Endothelial cell (in vitro differentiated cells): ENCODE measurements at places on chromosomes 6 and 20.
A peak's percentile ranks its signal among the peaks of the same experiment; 100 is the strongest.

GRCh38 chr6:127436578-127437110 is 22.5 kb downstream of the KIAA0408 start:
- no peak overlapping the region for H3K4me3 ChIP-seq
- no peak overlapping the region for H3K27ac ChIP-seq
- no peaks in the 10 kb centered on the region for H3K27me3 ChIP-seq
- H3K4me1 ChIP-seq = peaks cover 8% of the 10 kb centered on the region
- no peak for DNase-seq
- no peaks in the 10 kb centered on the region for H3K36me3 ChIP-seq

DNA sequence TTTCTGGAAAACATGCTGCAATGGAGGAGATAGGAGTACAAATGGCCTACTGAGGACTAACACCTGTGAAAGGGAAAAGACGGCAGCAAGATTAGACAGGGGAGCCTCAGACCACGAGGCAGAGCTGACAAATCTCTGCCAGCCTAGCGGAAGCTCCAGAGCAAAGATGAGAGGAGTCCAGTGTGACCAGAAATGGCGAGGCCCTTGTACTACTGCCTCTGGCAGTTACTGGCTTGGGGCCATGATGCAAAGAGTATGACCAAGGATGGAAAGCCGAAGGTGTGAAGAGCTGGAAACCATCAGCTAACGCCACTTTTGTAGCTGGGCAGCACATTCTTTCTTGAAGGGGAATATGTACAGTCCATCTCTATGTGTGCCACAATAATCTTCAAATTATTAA is 55.4 kb downstream of the RALGAPA2 start:
- no peaks in the 10 kb centered on the region for H3K4me1 ChIP-seq
- H3K4me3 ChIP-seq = no peak overlapping the region
- no peaks in the 10 kb centered on the region for H3K36me3 ChIP-seq

GRCh38 chr6:139447656-139447975 is 73.2 kb upstream of the CITED2 start:
- DNase-seq = no peak
- no peaks in the 10 kb centered on the region for H3K27me3 ChIP-seq
- no peaks in the 10 kb centered on the region for H3K36me3 ChIP-seq
- H3K4me3 ChIP-seq = no peak overlapping the region

DNA sequence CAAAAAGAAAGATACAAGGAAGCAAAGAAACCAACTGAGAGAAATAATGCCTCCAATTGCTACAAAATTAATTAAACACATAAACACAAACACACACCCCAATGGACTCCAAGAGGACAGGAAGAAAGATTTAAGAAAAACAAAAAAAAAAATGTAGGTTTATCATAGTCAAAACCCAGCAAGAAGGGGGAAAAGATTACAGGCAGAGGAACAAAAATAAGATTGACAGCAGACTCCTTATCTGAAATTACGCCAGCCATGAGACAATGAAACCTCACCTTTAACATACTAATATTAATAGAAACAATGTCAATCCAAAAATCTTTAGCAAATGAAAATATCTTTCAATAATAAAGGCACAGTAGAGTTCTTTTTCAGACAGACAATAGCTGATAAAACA is 155.8 kb downstream of the RNGTT start:
- H3K27ac ChIP-seq = no peak overlapping the region
- H3K27me3 ChIP-seq = peaks cover 2% of the 10 kb centered on the region
- H3K4me1 ChIP-seq = peaks cover 6% of the 10 kb centered on the region
- peaks cover 8% of the 10 kb centered on the region for H3K36me3 ChIP-seq
- H3K4me3 ChIP-seq = no peak overlapping the region

DNA sequence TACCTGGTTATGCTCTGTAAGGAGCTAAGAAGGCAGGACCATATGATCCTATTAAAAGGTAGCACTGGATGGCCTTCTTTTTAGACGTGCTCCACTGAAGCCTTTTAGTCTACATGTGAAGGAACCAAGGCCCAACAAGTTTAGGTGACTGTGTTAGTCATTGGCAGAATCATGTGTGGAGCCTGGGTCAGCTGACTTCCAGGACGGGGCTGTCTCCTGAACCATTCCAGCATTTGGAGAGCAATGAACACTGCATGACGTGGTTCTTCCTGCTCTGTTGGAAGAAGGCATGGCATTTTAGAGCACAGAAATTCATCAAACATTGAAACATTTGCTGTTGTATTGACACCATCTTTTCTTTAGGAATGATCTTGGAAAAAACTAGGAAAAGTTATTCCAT is 87.8 kb upstream of the TIAM2 start:
- no peak overlapping the region for H3K27ac ChIP-seq
- DNase-seq = no peak
- no peaks in the 10 kb centered on the region for H3K4me1 ChIP-seq

GRCh38 chr6:26059941-26060340 is 27.3 kb upstream of the HFE start:
- DNase-seq = no peak
- no peaks in the 10 kb centered on the region for H3K36me3 ChIP-seq
- no peak overlapping the region for H3K27ac ChIP-seq
- peaks cover 2% of the 10 kb centered on the region for H3K27me3 ChIP-seq

DNA sequence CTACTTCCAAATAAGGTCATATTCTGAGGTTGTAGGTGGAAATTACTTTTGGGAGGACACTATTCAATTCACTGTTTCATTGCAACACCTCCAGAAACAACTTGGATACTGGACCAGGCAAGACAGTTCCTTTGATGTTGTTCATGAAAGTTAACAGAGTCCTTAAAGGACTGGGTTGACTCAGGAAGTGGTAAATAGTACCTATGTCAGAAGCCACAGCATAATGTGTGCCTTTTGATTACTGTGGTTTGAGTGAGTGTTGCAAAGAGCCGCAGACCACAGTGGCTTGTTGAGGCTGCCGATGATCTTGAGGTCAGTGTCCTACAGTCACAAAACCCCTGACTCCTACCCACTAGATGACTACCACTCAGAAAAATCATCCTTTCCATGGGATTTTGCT is 10.9 kb downstream of the IL20RA start:
- peaks cover 1% of the 10 kb centered on the region for H3K27me3 ChIP-seq
- DNase-seq = no peak
- no peak overlapping the region for H3K4me3 ChIP-seq
- H3K36me3 ChIP-seq = no peaks in the 10 kb centered on the region

DNA sequence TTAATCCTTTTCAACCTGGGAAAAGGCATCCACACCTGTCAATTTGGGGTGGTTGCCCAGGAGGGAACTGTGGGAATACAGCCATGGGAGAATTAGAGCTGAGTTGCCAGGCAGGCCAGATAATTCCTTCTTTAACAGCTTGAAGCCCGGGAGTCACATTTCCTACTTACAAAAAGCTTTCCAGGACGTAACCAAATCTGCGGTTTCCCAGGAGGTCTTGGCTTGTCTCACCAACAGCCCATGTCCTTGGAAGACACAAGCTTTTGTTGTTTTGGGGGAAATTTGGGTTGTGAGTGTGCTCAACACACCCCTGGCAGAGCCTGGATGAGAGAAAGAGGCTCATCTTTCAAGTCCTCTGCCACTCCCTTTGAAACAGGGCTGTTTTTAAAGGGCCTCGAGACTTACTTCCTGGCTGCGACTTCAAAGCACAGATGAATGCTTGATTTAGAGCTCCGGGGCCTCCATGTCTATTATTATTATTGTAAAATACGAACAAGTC is 465.9 kb upstream of the BTBD3 start:
- no peaks in the 10 kb centered on the region for H3K36me3 ChIP-seq
- peak overlapping the region; percentile 80 for H3K27ac ChIP-seq
- no peak for DNase-seq
- no peak overlapping the region for H3K4me3 ChIP-seq
- peaks cover 51% of the 10 kb centered on the region for H3K4me1 ChIP-seq

DNA sequence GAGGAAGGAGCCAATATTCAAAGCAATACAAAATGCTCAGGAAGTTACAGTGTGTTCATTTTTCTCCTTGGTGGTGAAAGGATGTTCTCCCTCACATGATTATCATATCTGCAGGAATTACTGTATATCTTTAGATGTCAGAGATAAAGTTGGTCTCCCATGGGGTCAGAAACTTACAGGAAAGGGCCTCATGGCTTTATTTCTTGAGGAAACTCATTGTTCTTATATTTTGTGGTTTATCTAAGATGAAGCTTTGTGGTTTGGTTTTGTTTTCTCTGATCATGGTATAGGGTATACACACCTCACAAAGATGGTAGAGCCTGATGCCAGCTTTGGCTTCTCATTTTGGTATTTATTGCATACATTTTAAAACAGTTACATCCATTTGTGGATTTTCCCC is 100.5 kb upstream of the STXBP5 start:
- no peaks in the 10 kb centered on the region for H3K36me3 ChIP-seq
- H3K4me3 ChIP-seq = no peak overlapping the region
- peaks cover 2% of the 10 kb centered on the region for H3K27me3 ChIP-seq
- H3K27ac ChIP-seq = no peak overlapping the region
- no peak for DNase-seq

DNA sequence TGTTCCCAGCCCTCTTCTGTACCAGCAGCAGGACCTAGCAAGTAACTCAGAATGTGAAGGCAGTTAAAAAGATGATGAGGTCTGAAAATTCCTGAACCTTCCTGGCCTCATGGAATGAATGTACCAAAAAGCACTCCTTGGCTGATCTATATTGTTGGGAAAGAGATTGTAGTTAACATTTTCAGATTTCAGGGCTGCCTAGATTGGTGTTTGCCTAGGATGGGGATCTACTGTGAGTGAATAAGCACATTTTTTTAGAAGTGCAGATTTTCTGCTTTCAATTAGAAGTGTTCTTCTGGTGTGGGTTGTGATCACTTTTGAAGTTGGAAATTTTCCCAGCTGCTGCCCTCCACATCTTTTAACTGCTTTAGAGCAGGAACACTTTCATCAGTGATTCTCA is 6.2 kb downstream of the MYLIP start:
- peak overlapping the region; percentile 15 for H3K27ac ChIP-seq
- H3K36me3 ChIP-seq = no peaks in the 10 kb centered on the region
- no peak for DNase-seq
- H3K4me1 ChIP-seq = peaks cover 34% of the 10 kb centered on the region

GRCh38 chr20:52985687-52986086 is 13.5 kb downstream of the TSHZ2 start:
- no peaks in the 10 kb centered on the region for H3K36me3 ChIP-seq
- H3K27me3 ChIP-seq = peaks cover 3% of the 10 kb centered on the region
- DNase-seq = no peak
- peaks cover 16% of the 10 kb centered on the region for H3K4me1 ChIP-seq
- H3K27ac ChIP-seq = no peak overlapping the region

DNA sequence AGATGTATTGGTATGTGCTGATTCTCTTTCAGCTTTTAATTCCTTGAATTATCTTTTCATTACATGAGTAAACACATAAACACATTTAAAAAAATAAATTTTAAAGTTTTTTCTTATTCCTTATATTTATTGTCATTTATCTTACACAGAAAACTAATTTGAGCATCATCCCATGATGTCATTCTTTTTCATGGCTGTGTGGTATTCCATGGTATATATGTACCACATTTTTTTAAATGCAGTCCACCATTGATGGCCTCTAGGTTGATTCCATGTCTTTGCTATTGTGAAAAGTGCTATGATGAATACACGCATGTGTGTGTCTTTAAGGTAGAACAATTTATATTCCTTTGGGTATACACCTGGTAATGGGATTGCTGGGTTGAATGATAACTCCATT is 33.3 kb downstream of the OTOR start:
- H3K4me3 ChIP-seq = no peak overlapping the region
- peaks cover 1% of the 10 kb centered on the region for H3K27me3 ChIP-seq
- H3K36me3 ChIP-seq = no peaks in the 10 kb centered on the region
- no peak for DNase-seq

- H3K27me3 ChIP-seq = peaks cover 5% of the 10 kb centered on the region
- peaks cover 3% of the 10 kb centered on the region for H3K4me1 ChIP-seq
- H3K27ac ChIP-seq = no peak overlapping the region
- H3K4me3 ChIP-seq = no peak overlapping the region
- DNase-seq = no peak
Observed at GRCh38 chr6:34526241-34526972, 29.7 kb downstream of the SPDEF start.

DNA sequence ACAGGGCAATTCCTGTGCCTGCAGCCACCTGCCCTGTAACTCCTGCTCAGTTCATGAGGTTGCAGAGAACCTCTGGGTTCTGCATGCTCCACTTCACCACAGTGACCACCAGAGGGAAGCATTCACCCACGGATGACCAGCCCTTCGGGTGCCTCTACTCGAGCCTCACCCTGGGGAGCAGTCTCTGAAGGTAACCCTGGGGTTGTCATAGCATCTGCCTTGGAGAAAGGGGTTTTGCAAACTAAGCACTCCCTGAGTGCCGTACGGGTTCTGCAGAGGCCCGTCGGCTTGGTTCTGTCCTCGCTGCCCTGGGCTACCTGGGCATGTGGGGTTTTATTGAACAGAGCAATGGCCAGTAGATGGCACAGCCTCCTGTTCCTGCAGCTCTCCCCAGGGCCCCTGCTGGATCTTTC is 10.2 kb upstream of the CST5 start:
- H3K36me3 ChIP-seq = no peaks in the 10 kb centered on the region
- peaks cover 2% of the 10 kb centered on the region for H3K27me3 ChIP-seq
- H3K4me3 ChIP-seq = no peak overlapping the region
- peak; percentile 70 for DNase-seq
- no peak overlapping the region for H3K27ac ChIP-seq

DNA sequence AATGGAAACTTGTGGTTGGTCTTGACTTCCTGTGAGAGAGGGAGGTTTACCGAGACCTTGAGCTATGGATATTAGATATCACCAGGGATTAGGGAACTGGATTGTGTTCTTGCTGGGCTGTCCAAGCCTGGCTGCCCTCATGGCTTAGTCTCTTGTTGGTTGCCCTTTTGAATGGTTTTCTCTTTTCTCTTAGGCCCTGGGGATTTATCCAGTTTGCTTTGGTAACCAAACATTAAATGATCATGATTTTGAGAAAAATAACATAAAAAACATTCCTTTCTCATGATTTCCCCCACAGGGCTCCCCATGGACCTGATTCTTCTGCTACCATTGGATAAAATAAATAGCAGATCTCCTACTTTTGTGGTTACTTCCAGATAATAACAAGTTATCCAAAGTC is 306.4 kb upstream of the RNF217 start:
- no peaks in the 10 kb centered on the region for H3K36me3 ChIP-seq
- no peak overlapping the region for H3K27ac ChIP-seq
- peaks cover 2% of the 10 kb centered on the region for H3K27me3 ChIP-seq
- DNase-seq = no peak
